ENCODE measurements at places on chromosomes 1 and 21.

GRCh38 chr1:216836316-216836715, 113.1 kb upstream of the ESRRG start:
- no peak for DNase-seq

- no peak for DNase-seq
Measured at GRCh38 chr21:25183577-25183976, 423.7 kb downstream of the MRPL39 start.

- DNase-seq, result no peak
Measured at GRCh38 chr1:211589782-211590721, 11.1 kb upstream of the SLC30A1 start.

DNA sequence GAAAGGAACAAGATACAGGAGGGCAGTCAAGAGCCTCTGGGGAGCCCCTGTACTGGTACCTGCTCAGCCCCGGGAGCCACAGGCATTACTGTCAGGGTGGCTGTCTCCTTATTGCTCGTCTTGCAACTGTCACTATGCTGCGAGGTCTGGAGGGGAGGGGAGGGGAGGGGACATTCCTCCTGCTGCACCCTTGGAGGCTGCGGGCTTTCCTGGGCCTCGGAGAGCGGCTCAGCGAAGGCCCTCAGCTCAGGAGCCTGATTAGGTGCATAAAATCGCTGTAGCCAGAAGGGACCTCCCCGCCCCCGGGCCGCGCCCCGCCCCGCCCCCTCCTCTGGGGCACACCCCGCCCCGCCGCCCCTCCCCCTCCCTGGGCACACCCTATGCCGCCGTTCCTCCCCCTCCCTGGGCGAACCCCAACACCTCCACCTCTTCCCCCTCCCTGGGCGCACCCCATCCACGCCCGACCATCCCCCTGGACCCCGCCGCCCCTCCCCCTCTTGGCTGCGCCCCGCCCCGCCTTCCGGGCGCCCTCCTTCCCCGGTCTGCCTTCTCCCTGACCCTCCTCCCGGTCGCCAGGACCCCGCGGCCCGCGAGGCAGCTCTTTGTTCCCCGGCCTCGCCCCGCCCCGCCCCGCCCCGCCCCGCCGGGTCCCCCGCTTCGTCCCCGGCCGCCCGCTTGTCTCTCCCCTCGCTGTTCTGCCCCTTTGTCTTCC, 35.5 kb downstream of the CACHD1 start:
- no peak for DNase-seq

DNA sequence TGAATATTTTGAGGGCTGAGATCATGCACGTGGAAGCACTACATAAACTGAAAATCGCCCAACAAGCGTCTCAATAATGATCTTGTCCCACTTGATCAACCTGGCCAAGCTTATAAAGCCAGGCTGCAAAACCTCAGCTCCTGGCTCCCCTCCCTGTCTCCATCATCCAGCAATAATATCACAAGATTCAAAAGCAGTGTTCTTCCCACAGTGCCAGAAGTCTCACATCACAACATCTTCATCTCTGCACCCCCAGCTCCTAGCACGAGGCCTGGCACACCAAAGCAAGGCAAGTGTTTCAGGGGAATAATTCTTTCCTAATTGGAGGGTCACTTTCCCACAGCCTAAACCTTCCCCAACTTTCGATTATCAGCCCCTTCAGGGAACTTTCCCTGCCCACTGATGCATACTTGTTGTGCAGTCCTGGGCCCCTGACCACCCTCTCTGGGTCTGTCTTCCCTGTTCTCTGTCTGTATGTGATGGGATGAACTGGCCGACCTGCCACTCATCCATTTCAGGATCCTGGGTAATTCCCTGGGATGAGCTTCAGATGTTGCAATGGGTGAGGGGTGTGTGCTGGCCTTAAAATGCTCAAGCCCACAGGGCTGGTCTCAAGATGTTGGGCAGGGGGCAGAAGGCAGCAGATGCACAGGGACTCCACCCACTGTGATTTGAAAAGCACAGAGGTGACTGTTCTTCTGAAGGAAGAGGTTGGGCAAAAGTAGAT, 129.0 kb downstream of the DMRTB1 start:
- DNase-seq, result no peak

DNA sequence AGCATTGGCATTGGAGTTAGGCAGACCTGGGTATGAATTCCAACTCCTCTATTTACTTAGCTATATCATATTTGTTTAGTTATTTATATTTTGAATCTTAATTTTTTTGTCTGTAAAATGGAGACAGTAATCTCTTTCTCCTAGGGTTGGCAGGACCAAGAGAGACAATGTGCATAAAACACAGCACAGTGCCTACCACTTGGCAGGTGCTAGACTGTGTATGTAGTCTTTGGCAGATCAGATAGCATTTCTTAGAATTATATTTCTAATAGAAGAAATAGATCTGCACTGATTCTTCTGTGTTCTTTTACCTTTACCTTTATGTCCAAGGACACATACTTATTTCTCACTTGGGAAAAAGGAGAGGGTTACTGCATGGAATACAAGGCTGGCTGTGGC, 177.2 kb downstream of the GIPC2 start:
- DNase-seq, result no peak

- no peak for DNase-seq
Measured at GRCh38 chr21:30555095-30555494, 6.0 kb downstream of the KRTAP19-7 start.

GRCh38 chr1:1402072-1402900, 3.2 kb upstream of the CCNL2 start:
- DNase-seq, result peak; percentile 33

- DNase-seq, result no peak
Measured at GRCh38 chr21:27070861-27071670, 104.2 kb upstream of the ADAMTS5 start.

DNA sequence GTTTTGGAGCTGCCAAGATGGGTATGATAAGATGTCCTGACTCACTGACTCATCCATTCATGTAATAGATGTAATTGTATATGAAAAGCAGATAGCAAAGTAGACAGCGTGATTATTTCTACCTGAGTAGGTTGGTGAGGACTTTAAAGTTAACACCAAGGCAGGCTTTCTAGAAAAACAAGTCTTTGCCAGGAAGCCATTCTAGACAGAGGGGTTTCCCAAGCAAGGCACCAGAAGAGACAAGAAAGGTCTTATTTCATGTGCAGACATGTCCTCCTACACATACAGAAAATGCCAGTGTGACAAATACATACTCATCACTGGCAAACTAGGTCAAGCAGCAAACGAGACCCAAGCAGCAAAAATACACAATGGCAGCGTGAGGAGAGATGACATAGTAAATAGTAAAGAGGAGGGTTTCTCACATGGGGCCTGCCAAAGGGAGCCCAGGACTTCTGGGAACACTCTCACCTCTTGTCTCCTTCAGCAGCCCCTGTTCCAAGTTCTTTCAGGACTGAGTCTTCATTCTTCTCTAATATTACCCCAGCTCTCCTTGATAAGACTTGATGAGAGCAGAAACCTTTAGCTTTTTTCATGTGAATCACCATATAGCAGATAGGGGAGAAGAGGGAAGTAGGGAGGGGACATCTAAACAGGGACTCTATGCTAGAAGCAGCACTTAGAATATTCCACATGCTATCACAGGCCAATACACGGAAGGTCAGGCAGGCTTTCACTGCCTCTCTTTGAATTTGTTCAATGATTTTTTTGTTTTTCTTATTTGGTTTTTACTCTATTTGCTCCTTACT, 114.6 kb upstream of the ATP1B1 start:
- DNase-seq, result no peak

GRCh38 chr1:206465951-206466350, 4.3 kb upstream of the IKBKE start:
- DNase-seq, result no peak

DNA sequence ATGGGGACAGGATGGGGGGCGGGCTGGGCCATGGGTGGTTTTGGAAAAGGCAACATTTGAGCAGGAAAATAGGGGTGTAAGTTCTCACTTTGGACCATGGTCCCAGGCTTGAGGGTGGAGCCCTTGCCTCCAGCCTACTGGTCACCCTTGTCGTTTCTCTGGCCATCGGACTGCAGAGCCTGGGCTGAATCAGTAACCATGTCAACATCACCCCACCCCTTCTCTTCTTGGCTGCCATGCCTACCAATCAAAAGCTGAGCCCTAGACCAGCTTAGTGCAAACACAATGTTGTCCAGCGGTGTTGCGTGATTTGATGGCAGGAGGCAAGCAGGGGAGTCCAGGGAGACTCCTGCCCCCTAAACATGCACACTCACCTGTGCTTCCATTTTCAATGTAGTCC, 231.0 kb upstream of the KAZN start:
- DNase-seq, result no peak

DNA sequence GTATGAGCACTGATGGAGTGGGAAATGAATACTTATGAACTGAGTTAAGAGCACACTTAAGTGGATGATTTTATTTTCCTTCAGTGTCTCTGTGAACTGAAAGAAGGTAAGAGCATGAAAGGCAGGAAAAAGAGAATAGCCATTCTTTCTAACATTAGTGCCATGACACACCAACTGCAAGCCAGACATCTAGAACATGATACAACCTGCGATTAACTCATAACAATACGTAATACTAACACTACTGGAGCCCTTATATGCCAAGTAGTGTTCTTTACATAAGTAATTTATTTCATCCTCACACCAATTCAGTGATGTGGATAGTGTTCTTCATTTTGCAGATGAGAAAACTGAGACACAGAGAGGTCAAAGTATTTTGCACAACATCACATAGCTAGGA, 56.7 kb downstream of the PRRX1 start:
- no peak for DNase-seq

- DNase-seq, result no peak
Measured at GRCh38 chr1:150532860-150533259, 16.3 kb upstream of the ADAMTSL4 start.

- no peak for DNase-seq
Measured at GRCh38 chr1:235012436-235013210, 116.0 kb downstream of the TOMM20 start.

DNA sequence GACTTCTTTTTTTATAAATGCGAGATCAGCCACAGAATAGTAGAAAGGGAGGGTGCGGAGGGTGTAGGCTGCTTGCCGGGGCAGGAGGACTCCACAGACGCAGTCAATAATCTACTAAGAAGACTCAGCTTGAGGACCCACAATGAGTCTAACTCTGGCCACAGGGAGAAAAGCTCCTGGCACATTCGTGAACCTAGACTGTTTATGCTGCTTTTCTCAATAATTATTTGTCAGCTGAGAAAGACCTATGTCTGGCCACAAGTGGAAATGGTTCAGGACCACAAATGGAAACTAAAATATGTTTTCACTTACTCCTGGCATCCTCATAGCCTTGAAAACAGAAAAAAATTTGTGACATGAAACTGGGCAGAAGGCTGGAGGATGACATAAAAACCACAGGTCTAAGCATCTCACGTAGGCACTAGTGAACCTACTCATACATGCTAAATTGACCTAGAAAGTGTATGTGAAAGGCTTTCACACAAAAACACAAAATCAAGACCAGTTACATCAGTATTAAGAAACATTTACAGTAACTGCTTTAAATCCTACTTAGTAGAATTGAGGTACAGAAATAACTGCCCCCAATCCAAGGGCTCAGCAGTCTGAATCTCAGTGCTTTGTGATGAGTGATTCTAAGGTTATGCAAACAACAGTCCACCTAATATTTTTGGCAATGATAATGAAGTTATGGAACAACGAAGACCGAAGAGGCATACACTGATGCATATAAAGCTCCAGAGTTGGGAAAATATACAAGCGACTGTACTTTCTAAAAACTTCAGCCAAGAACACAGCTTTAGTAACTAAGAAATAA, 159.5 kb downstream of the SLC45A1 start:
- DNase-seq, result no peak

GRCh38 chr1:12542138-12542465, 75.9 kb downstream of the DHRS3 start:
- DNase-seq, result no peak

GRCh38 chr1:17251701-17252376, 2.9 kb downstream of the PADI3 start:
- no peak for DNase-seq

GRCh38 chr1:6596886-6597776, 5.5 kb downstream of the KLHL21 start:
- no peak for DNase-seq

- no peak for DNase-seq
Measured at GRCh38 chr1:109499661-109500536, 6.0 kb downstream of the CYB561D1 start.

DNA sequence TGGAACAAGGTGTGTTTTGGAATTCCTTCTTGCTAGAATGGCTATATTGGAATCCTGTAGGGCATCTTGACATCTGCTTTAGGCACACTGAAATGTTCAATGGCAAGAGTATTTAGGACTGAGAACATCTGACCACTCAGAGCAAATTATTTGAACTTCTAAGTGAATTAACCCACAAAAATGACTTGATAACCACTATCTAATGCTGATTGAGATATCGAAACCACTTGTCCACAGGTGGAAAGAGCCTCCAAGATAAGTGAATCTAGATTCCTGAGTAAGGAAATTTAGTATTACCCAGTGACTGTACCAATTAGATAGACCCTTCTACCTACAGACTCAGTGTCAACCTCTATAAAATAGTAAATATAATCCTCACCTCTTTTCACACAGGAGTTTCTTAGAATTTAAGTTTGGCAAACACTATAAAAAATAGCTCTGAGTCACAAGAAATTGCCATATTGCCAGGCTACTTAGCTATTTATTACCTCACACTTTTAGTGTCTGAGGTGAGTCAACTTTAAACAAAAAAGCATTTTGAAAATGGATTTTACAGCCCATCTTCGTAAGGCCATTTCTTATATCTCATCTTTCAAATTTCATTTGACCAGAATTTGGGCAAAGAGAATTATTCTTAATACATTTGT, 421.8 kb downstream of the PTBP2 start:
- DNase-seq, result no peak

DNA sequence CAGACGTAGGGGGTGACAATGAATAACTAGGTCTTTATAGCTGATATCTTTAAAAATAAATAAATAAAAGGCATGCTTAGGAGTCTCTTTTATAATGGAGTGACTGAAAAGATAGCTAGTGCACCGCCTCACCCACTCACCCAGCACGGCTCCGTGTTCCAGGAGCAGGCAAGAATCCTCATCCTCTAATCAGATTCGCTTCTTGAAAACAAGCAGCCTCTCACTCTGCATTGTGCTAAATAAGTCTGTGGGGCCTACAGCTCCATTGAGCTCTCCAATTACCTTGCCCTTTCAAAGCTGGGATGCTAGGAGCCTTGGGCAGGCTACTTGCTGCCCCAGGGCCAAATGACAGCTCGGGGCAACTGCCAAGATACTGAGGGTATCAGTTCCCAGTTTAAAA, 91.5 kb downstream of the TIAM1 start:
- DNase-seq, result no peak

GRCh38 chr1:31112266-31112935, 46.9 kb upstream of the PUM1 start:
- no peak for DNase-seq

DNA sequence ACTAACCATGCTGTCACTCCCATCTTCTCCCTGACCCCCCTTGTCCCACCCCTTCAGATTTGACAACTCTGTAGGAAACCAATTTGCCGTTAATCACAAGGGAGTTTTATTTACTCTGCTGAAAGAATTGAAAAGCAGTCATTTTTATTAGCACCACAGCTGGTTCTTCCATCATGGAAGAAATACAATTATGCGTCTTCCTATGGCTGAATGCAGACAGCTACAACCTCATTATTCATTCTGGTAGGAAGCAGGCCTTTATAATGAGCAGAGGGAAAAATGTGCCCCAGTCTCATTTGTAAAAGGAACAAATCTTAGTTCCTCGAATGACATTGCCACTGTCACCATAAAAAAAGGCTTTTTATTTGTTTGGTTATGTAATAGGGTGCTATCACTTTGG, 35.2 kb downstream of the JUN start:
- no peak for DNase-seq
